Neuronal stem cell (in vitro differentiated cells): ENCODE measurements at places on chromosomes 3 and 15.

- no peaks in the 10 kb centered on the region for H3K4me1 ChIP-seq
- H3K4me3 ChIP-seq = no peak overlapping the region
- no peaks in the 10 kb centered on the region for H3K27me3 ChIP-seq
- no peak for DNase-seq
Observed at GRCh38 chr3:169268286-169268776, 395.2 kb downstream of the MECOM start.

DNA sequence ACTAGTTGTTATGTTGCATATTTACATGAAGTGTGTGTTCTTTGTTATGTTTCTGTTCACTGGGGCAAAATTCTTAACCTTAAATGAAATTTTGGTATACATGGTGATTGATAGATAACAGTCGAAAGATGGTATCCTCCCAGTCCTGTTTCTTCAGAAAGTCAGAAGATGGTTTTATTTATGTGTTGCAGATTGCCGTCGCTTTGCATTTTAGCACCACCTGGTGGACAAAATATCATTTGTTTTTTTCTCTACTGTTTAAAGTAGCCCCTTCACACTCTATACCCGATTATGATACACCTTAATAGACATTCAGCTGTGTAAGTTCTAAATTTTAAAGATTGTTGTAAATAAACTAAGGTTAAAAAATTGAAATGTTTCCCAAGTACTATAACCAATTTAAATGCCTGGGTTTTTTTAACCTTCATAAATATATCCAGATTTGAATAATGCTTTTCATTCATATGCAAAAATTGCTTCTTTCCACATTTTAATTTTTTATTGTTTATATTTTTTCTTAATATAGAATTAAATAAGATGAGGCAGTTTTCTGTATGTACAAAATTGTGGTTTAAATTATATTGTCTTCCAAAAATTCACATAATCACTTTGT is 152.2 kb downstream of the ALCAM start:
- H3K4me3 ChIP-seq = no peak overlapping the region
- H3K4me1 ChIP-seq = no peaks in the 10 kb centered on the region
- no peak overlapping the region for H3K27ac ChIP-seq

DNA sequence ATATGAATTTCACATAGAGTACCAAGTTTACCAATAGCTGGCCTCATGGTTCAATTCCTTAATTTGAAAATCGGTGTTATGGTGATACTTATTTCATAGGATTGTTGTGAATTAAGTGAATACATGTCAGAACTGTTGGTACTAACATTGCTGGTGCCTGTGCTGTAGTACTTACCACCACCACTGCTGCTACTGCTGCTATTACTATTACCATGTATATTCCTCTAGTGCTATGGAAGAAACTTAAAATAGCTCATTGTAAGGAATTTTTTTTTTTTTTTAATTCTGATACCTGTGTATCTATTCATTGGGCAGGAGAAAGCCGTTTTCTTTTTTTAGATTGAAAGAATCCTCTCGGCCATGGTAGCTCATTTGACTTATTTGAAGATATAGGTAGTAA is 3.6 kb downstream of the FYTTD1 start:
- H3K36me3 ChIP-seq = no peaks in the 10 kb centered on the region
- H3K27me3 ChIP-seq = no peaks in the 10 kb centered on the region
- DNase-seq = no peak
- H3K4me1 ChIP-seq = peaks cover 4% of the 10 kb centered on the region

GRCh38 chr15:62453375-62453774 is 288.3 kb upstream of the C2CD4B start:
- no peak overlapping the region for H3K27ac ChIP-seq
- peaks cover 31% of the 10 kb centered on the region for H3K4me1 ChIP-seq
- no peaks in the 10 kb centered on the region for H3K27me3 ChIP-seq
- DNase-seq = no peak

- no peak overlapping the region for H3K4me3 ChIP-seq
- no peaks in the 10 kb centered on the region for H3K4me1 ChIP-seq
- no peaks in the 10 kb centered on the region for H3K36me3 ChIP-seq
- no peak overlapping the region for H3K27ac ChIP-seq
Observed at GRCh38 chr15:72534523-72534922, 60.4 kb downstream of the ARIH1 start.

DNA sequence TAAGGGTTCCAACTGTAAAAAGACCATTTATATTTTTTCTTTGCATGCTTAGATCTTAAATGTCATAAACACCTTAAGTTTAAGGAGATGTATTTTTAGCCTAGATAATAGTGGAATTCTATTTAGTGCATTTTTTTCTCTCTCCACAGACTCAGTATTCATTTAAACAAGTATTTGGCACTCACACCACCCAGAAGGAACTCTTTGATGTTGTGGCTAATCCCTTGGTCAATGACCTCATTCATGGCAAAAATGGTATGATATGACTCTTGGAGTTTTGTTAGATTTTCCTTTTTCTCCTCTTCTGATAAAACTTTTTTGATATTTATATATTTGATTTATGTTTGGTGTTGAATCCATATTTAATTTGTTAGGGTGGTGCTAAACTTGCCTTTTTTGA is 7.3 kb downstream of the KIF23 start:
- no peaks in the 10 kb centered on the region for H3K4me1 ChIP-seq
- no peak for DNase-seq
- peaks cover 97% of the 10 kb centered on the region for H3K36me3 ChIP-seq
- H3K27me3 ChIP-seq = no peaks in the 10 kb centered on the region
- H3K27ac ChIP-seq = no peak overlapping the region

GRCh38 chr15:41983221-41983620 is 10.9 kb upstream of the EHD4 start:
- no peak overlapping the region for H3K27ac ChIP-seq
- no peaks in the 10 kb centered on the region for H3K4me1 ChIP-seq
- no peak overlapping the region for H3K4me3 ChIP-seq
- H3K36me3 ChIP-seq = no peaks in the 10 kb centered on the region
- peaks cover 46% of the 10 kb centered on the region for H3K27me3 ChIP-seq

GRCh38 chr3:128052595-128053351 is 536 bp downstream of the SEC61A1 start:
- peaks cover 17% of the 10 kb centered on the region for H3K4me1 ChIP-seq
- H3K4me3 ChIP-seq = peak overlapping the region; percentile 97
- no peaks in the 10 kb centered on the region for H3K27me3 ChIP-seq
- DNase-seq = no peak

DNA sequence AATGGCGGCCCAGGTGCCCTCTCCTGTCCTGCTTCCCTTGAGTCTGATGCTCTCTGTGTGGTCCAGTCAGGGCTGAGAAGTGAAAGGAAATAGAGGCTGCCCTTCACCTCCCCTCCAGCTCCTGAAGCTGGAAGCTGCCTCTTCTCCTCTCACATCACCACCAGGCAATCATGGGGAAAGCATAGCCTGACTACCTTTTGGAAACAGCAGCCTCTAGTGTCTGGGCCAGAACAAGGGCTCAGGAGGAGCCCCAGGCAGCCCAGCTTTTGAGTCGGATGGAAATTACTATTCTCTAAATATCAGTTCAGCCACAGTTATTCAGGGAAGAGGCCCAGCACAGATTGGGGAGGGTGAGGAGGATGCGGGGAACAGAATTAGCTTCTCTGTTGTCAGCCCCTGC is 43.3 kb upstream of the CCDC174 start:
- no peak overlapping the region for H3K27ac ChIP-seq
- H3K4me1 ChIP-seq = no peaks in the 10 kb centered on the region
- H3K4me3 ChIP-seq = no peak overlapping the region
- H3K36me3 ChIP-seq = no peaks in the 10 kb centered on the region

GRCh38 chr3:112634786-112635541 is 6.0 kb downstream of the CCDC80 start:
- H3K4me1 ChIP-seq = peaks cover 16% of the 10 kb centered on the region
- no peak overlapping the region for H3K27ac ChIP-seq
- DNase-seq = no peak

- no peak for DNase-seq
- no peaks in the 10 kb centered on the region for H3K4me1 ChIP-seq
- no peaks in the 10 kb centered on the region for H3K36me3 ChIP-seq
- H3K27ac ChIP-seq = no peak overlapping the region
- no peak overlapping the region for H3K4me3 ChIP-seq
- H3K27me3 ChIP-seq = no peaks in the 10 kb centered on the region
Observed at GRCh38 chr15:100175406-100176114, 166.2 kb downstream of the ADAMTS17 start.

DNA sequence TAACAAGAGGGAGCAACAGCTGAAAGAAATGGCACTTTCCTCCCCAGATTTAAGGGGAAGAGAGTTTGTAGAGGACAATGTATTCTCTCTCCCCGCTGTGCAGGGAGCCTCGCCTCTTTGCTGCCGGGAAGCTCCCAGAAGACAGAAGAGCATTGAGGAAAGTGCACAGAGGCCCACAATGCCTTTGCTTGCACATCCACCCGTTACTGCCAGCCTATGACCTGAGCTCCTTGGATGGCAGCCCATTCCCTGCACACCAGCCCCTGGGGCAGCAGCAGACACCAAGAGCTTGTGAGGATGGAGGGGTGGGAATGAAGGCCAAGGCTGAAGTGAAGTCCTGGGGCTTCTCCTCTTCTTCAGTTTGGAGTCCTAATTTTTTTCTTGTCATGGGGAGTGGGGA is 67.0 kb downstream of the CLDN11 start:
- H3K4me3 ChIP-seq = no peak overlapping the region
- H3K27me3 ChIP-seq = no peaks in the 10 kb centered on the region
- no peaks in the 10 kb centered on the region for H3K36me3 ChIP-seq
- DNase-seq = no peak
- H3K4me1 ChIP-seq = peaks cover 3% of the 10 kb centered on the region

DNA sequence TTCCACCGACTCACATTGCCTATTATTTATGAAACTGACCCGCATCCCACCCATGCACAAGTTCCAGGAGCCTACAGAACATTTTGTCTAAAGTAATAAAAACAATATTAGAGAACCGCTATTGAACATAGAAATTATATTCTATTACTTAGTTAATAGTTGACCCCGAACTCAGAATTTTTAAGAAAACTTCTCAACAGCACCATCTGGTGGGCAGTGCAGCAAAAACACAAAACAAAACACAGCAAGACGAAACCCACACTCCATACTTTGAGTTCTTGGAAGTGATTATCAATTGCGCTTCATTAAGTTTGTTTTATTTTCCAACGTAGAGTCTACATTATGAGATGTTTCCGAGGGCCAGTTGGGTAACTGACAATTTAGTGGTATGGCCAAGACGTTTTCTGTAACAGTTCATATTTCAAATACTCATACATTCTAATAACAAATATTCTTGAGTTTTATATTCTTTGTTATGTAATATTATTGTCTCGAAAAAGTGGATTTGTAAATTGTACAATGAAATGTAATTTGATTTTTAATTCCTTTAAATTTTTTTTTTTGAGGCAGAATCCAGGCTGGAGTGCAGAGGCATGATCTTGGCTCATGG is 24.0 kb upstream of the C3orf70 start:
- H3K27ac ChIP-seq = no peak overlapping the region
- peaks cover 2% of the 10 kb centered on the region for H3K4me1 ChIP-seq
- peak; percentile 43 for DNase-seq
- no peaks in the 10 kb centered on the region for H3K27me3 ChIP-seq
- H3K4me3 ChIP-seq = no peak overlapping the region

DNA sequence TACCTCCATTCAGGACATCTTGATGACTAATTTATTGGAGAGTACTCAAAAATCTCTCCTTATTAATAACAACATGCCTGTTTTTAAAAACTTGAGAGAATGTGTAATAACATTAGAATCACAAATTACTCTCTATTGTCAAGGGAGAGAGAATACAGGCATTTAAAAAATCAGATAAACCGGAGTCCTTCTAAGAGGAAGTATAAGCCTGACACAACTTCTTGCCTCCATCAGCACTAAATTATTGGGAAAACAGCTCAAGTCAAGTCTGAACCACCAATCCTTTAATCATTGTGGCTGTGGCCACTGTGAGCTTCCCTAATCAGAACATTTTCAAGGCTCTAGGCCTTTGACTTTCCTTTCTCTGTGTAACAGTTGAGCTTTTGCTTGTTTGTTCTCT is 38.0 kb downstream of the SSR3 start:
- H3K36me3 ChIP-seq = no peaks in the 10 kb centered on the region
- no peak overlapping the region for H3K27ac ChIP-seq
- DNase-seq = no peak
- H3K4me1 ChIP-seq = no peaks in the 10 kb centered on the region
- no peak overlapping the region for H3K4me3 ChIP-seq

DNA sequence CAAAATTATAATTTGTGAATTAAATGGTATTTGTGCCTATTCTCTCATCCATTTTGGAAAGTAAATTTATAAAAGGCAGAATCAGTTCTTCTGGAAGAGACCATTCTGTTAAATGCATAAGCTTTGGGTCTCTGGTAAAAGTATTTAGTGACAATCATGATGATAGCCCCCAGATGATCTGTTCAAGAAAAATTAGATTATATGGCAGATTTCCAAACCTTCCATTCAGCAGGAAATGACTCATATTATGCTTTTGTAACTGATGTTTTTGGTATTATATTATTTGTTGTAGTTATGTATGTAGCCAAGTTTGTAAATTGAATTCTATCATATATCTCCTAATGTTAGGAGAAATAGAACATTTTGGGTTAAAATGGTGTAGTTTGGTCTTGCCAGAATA is 340.8 kb upstream of the DPH6 start:
- no peaks in the 10 kb centered on the region for H3K27me3 ChIP-seq
- DNase-seq = no peak
- H3K4me1 ChIP-seq = no peaks in the 10 kb centered on the region
- H3K27ac ChIP-seq = no peak overlapping the region
- no peak overlapping the region for H3K4me3 ChIP-seq

- DNase-seq = no peak
- H3K27me3 ChIP-seq = no peaks in the 10 kb centered on the region
- H3K36me3 ChIP-seq = no peaks in the 10 kb centered on the region
- peaks cover 7% of the 10 kb centered on the region for H3K4me1 ChIP-seq
- H3K27ac ChIP-seq = no peak overlapping the region
Observed at GRCh38 chr15:78392430-78392829, 45.6 kb upstream of the IREB2 start.

DNA sequence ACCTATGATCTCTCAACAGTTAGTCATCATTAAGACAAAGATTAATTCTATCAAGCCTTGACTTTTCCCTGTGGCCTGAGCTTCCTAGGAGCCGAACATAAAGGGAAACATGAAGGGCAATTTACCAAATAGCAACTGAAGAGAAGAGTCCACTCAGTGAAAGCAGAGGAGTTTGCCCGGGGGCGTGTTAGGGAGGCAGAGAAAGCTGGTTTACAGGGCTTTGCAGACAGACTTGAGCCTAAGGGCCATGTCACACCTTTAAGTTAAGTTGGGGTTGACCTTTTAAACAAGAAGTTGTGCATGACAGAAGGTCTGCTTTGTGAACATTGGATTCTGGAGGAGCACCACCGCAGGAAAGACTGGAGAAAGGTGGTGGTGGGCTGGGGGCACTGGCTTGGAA is 701.8 kb upstream of the CFAP20DC start:
- no peak for DNase-seq
- no peak overlapping the region for H3K27ac ChIP-seq
- no peaks in the 10 kb centered on the region for H3K27me3 ChIP-seq
- no peaks in the 10 kb centered on the region for H3K36me3 ChIP-seq
- H3K4me3 ChIP-seq = no peak overlapping the region

- H3K27me3 ChIP-seq = no peaks in the 10 kb centered on the region
- H3K4me3 ChIP-seq = no peak overlapping the region
- H3K27ac ChIP-seq = no peak overlapping the region
- no peaks in the 10 kb centered on the region for H3K36me3 ChIP-seq
Observed at GRCh38 chr3:195580744-195581443, 2.8 kb downstream of the APOD start.

GRCh38 chr3:139291276-139292051 is 52.4 kb upstream of the MRPS22 start:
- H3K4me1 ChIP-seq = no peaks in the 10 kb centered on the region
- peaks cover 11% of the 10 kb centered on the region for H3K27me3 ChIP-seq
- DNase-seq = no peak

- no peak for DNase-seq
- no peaks in the 10 kb centered on the region for H3K36me3 ChIP-seq
- H3K4me1 ChIP-seq = no peaks in the 10 kb centered on the region
- H3K27me3 ChIP-seq = no peaks in the 10 kb centered on the region
- no peak overlapping the region for H3K4me3 ChIP-seq
Observed at GRCh38 chr3:156409694-156410093, 145.2 kb downstream of the SSR3 start.
